Large intestine (tissue), 12 donors: ENCODE measurements at places on chromosomes 3 and 15.

- no peak for DNase-seq
Measured at GRCh38 chr3:3081381-3082233, 28.6 kb downstream of the IL5RA start.

- DNase-seq = no peak
Measured at GRCh38 chr3:12180218-12180617, 21.5 kb upstream of the TIMP4 start.

DNA sequence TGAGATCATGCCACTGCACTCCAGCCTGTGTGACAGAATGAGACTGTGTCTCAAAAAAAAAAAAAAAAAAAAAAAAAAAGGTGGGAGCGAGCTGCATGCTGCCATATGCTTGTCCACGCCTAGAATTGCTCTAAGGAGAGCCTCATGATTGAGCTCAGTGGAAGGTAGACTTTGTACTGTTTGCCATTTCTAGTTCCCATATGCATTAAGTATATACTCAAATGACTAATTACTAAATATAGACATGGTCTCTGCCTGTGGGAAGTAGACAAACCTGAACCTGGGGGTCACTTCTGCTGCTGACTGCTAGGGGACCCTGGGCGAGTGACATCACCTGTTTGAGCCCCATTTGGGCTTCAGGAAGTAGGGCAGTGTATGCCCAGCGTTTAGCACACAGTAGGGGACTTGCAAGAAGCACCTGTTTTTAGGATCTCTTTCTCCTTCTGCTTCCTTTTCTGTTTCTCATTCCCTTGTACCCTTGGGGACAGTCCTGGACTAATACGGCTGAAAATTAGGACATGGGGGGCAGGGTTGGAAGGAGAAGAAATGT lies 27.2 kb downstream of the PRKCD start:
- DNase-seq = peak; percentile 95

DNA sequence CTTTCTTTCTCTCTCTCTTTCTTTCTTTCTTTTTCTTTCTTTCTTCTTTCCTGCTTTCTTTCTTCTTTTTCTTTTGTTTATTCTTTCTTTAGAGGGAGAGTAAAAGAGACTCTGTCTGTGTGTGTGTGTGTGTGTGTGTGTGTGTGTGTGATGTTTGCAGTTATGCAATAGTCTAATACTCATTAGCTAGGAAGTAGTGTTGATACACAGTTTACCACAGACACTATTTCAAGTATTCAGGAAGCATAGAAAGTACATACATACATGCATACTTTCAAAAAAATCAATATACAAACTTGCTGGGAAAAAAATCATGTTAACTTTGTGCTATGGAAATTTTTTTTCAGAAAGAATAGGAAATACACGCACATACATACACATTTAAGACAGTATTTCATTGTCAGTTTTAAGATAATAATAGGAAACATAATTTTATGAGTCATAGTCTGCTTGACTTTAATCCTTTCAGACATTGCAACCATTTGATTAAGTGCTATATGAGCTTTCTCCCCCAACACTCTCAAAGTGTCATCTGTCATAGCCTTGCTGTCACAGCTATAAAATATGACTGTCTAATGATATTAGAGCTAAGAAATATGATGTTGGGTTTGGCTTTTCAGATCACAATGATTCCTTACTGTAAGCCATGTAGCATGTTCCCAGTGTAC lies 74.9 kb upstream of the EPHA3 start:
- no peak for DNase-seq

GRCh38 chr15:85534031-85534430 lies 153.6 kb downstream of the AKAP13 start:
- no peak for DNase-seq

GRCh38 chr3:128260275-128260674 lies 107.0 kb downstream of the EEFSEC start:
- DNase-seq = no peak

DNA sequence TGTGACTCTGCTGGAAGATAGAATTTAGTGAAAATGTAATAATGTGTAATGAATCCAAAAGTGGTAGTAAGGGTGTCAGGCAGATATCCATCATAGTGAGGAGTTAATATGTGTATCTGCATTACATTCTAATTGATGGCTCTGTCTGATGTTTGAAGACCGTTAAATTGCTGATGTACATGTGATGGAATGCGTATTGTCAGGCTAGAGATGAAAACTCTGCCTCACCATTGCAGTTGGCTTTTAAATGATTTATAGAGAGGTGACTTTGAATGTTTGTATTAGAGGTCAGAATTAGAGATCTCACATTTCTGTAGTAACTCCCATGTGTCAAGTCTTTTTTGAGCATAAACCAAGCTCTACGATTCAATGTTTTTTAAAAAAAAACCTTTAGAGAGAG lies 234.6 kb downstream of the NAALADL2 start:
- no peak for DNase-seq

DNA sequence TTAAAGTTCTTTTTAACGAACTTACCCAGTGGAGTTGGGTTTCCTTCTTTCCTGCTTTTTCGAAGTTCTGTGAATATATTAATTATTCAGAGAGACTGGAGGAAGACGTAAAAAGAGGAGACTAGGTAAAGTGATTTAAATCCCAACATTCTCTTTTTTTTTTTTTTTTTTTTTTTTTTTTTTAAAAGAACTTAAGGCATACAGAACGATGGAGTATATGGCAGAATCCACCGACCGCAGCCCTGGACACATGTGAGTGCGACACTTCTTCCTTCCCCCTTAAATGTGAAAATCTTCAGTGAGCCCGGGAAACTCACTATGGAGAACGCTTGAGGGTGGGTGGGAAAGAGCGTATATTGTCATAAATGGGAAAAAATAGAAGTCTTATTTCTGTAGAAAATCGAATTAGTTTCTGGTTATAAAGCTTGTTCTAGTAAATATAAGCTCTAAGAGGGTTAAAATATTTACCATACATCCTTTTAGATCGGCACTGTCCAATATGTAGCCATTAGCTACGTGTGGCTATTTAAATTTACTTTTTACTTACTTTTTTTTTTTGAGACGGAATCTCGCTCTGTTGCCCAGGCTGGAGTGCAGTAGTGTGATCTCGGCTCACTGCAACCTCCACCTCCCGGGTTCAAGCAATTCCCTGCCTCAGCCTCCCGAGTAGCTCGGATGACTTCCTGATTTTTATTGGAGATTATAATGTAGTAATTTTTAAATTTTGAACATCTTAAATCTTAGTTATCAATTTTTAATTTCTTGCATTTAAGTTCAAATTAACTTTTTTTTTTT lies 892 bp downstream of the NMD3 start:
- peak; percentile 12 for DNase-seq

- DNase-seq = no peak
Measured at GRCh38 chr3:42814246-42814645, 5.0 kb downstream of the ACKR2 start.

DNA sequence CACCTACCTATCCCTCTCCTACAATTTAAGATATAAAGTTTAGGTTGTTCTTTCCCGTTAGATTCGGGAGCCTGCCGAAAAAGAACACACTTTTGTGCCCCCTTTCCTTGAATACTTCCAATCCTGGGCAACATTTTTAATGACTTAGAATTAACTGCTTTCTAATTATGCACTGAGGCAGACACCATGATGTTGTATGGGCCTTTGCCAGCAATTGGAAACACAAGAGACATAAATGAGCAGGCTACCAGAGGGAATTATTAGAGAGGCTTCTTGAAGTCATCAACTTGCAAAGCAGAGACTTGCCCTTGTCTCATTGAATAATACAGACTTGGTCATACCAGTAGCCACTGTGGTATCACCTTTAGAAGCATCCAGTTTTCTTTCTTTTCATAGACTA lies 96.8 kb downstream of the CDIN1 start:
- no peak for DNase-seq

DNA sequence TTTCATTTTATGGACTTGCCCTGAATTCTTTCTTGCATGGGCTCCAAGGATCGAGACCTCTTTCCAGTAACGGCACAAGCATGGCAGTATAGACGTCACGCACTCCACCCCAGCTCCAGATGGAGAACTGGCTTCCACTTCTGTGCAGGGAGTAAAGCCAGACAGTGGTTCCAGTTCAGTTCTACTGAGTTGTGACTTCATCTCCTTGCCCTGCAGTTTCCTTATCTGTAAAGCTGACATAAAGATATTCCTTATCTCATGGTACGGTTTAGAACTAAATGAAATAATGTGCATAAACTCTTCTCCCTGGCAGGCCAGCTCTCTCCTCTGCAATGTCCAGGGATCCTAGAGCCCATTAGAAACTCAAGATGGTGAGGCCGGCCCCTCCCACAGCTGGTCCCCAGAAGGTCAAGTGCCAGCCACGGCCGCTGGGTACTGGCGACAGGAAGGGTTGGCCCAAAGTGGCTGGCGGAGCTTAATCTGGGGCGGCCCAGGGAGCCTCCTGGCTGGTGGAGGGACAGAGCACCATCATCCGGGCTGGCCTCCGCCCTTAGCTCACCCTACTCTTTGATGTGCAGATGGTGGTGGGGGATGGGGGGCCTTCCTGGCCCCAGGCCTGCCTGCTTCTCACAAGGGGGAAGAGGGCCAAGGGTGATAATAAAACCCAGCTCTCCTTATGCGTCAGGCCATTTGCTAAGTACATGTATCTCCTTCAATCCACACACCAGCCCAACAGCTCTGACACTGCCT lies 7.2 kb downstream of the MESP2 start:
- peak; percentile 66 for DNase-seq

DNA sequence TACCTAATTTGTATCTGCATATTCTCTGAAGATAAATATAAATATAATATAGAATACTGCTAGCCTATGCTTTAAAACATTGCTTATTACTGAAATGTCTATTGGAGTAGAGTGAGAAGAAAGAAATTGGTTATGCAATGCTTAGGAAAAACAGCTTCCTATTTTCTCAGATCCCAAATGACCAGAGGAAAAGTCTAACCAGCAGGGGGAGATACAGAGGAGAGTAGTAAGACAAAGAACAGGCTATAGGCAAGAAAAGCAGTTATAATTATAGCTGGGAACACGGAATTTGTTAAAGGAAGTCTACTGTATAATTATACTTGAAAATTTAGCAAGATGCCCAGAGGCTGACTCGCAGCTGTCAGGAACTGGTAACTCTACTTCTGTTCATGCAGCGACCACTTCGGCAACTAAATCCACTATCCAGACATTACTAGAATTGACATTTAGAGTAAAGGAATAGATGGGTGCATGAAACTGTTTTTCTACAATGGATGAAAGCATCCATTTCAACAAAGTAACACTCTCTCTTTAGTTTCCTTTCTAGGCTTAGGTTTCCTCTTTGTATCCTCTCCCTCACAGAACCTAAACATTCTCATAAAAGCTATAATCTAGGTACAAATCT lies 97.2 kb downstream of the TBC1D5 start:
- DNase-seq = peak; percentile 60

DNA sequence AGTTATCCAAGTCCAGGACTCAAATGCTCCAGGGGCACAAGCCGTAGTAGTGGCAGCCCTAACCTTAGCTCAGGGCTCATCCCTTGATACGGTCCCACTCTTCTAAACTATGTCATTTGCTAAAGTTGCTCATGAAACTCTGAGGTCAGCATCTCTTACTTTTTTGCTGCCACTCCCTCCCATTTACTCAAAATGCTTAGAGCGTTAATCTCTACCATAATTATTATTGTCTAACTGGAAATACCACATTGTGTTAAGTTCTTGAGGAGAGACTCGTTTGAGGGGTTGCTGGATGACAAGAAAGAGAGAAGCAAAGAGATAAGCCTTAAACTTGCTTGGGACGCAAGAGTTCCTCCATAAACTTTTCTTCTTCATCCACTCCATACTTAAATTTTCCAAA lies 26.9 kb upstream of the TMOD3 start:
- no peak for DNase-seq

DNA sequence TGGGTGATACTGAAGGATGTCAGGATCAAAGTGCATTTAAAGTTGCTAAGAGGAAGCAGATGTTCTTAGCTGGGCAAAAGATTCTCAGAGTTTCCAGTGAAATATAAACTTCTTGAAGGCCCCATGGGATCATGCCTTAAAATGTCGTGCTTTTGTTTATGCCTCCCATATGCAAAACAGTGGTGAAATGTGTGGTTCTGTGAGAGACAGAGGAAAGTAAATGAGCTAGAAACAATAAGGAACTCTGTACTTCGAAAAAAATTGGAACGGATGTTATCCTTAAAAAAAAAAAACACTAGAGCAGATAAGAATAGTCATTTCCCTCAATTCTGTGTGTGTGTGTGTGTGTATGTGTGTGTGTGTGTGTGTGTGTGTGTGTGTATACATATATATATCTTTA lies 497.0 kb upstream of the TBL1XR1 start:
- DNase-seq = peak; percentile 49

- DNase-seq = peak; percentile 49
Measured at GRCh38 chr15:101187820-101188636, 63.8 kb downstream of the CHSY1 start.

DNA sequence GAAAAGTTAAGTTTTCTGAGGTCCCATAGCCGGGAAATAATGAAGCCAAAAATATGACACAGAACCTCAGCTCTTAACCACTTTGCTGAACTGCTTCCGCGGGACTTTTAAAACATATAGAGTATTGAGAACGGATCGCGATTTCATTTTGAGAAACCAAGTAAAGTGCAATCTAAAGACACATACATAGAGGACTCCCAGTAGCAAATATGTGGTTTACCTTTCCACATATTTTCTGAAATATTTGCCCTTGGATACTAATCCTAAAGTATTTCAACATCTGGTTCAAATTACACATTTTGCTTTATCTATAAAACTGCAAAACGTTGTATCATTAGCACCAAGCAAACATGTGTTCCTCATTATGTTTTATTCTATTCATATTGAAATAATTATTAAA lies 776.5 kb downstream of the ROBO2 start:
- no peak for DNase-seq

- no peak for DNase-seq
Measured at GRCh38 chr3:169545606-169546005, 117.9 kb downstream of the MECOM start.

DNA sequence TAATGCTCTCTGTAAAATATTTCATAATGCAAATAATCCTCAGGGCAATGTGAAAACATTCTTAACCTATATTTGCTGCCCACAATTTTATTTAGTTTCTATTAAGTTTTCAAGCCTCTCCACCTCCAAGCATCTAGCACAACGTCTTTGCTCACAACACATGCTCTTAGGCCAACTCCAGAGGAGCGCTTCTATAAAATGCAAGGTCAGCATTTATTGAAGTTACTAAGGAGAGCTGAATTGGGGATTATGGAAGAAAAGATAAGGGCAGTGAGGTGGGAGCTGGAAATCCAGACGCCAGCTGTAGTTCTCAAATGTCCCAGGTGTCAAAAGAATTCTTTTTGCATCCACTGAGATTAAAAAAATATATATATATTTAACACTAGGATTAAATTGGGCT lies 996 bp downstream of the RABL3 start:
- no peak for DNase-seq
